ENCODE measurements at places on chromosomes 13 and 19.

GRCh38 chr13:78241278-78241919 lies 322.8 kb upstream of the EDNRB start:
- peak; percentile 20 for DNase-seq

DNA sequence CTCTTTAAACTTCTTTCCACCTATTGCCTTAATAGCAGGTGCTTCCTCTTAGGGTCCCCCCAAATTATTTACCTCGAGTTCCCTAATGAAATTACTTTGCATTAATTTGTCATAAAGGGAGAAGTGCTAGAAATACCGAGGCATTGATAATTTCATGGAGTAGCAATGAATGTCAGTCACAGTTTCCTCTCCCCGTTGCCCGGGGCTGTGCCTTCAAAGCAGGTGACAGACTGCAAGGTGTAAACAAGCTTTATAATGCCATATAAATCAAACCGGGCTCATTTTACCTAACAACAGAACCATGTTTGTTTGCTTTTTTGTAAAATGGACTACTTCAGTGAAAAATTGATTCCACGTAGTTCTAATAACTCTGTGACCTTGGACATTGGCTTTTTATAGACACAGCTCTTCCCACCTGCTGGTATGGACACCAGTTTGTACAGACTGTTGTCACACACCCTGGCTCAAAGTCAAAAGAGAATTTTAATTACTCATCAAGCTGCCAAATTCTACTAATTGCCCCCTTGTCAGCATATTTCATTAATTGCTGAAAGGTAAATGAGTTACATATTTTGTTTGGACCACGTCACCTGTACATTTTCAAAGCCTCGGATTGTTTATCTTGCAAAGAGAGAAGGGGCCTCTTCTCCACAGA lies 171.1 kb downstream of the STK24 start:
- no peak for DNase-seq

DNA sequence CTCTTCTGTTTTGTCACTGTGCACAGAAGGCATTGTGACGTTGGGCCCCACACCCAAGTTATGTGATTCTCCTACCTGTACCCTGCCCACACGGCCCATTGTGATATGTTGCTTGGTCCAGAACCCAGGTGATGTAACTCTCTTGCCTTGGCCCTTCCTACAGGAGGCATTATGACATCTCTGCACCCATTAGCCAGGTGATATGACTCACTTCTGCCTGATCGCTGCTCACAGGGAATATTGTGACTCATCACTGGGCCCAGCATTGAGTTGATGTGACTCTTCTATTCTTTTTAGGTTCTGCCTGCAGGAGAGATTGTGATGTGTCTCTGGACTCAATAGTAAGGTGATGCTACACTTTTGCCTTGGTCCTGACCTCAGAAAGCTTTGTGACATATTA lies 65.4 kb upstream of the ZNF91 start:
- no peak for DNase-seq

DNA sequence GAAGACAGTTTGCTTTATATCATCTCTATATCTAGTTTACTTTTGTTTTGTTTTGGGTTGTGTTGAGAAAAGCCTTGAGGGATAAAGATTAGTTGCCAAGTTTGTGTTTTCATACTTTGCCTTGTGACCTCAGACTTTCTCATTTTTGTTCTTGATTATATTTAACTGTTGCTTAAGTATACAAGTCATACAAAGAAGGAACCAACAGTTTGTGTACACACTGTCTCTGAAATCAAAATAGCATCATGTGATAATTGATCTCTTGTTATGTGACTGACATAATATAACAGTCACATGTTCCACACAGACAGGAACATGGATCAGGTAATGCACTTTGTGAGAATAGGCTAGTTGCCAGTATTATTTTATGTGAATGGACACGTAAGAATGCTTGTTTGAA lies 70.8 kb downstream of the SHISA2 start:
- DNase-seq, result no peak

DNA sequence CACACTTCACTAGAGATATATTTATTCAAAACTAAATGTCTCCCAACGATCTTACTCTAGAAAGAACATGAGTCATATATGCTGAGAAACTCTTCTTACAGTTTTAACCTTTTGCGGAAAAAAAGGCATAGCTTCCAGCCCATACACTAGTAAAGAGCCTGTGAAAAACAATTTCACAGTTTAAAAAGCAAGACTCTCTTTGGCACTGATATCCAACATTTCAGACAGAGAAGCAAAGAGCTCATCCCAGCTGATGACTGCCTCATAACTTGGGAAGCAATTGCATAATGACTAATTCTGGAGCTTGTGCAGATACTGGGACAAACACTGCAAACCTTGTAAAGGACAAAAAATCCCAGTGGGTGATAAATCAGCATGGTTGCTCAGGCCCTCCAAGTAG lies 88.0 kb downstream of the ENOX1 start:
- DNase-seq, result no peak

DNA sequence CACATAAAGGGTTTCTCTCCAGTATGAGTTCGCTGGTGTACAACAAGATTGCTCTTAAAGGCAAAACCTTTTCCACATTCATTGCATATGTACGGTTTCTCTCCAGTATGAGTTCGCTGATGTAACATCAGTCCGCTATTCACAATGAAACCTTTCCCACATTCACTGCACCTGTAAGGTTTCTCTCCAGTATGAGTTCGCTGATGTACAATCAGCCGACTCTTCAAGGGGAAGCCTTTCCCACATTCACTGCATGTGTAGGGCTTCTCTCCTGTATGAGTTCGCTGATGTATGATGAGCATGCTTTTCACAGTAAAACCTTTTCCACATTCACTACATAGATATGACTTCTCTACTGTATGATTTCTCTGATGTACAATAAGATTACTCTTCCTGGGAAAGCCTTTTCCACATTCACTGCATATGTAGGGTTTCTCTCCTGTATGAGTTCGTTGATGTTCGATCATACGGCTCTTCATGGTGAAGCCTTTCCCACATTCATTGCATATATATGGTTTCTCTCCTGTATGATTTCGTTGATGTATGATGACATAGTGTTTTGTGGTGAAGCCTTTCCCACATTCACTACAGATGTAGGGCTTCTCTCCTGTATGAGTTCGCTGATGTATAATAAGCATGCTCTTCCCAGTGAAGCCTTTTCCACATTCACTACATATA lies 6.0 kb upstream of the ZNF614 start:
- no peak for DNase-seq

GRCh38 chr13:59651479-59651878 lies 512.2 kb downstream of the DIAPH3 start:
- DNase-seq, result no peak

DNA sequence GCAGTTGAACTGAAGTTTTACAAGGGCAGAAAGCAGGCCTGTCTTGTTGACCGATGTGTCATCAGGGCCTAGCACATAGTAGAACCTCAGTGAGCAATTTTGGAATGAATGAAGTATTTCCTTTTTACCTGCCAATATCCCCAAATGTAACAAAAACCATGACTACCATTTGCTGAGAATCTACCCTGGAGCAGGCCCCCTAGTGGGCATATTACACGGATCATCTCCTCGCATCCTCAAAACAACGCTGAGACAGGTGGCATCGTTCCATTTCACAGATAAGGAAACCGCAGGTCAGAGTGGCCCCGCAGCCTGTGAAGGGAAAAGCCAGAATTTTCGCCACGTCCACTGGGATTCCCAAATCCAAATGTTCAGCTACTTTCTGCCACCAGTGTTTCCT lies 77.9 kb downstream of the CACNA1A start:
- no peak for DNase-seq

All from NCI-H1048 (cell line).